ENCODE measurements at places on chromosomes 11 and 22. TPM values are rescaled to one million over a fixed set of nuclear protein-coding genes. Genes with fewer than 3 reads are reported as not detected.
A peak's percentile ranks its signal among the peaks of the same experiment; 100 is the strongest.

SEC14L6 gene
- total RNA-seq, result 0.27 TPM

HEPACAM gene
- 0.49 TPM for total RNA-seq

DNA sequence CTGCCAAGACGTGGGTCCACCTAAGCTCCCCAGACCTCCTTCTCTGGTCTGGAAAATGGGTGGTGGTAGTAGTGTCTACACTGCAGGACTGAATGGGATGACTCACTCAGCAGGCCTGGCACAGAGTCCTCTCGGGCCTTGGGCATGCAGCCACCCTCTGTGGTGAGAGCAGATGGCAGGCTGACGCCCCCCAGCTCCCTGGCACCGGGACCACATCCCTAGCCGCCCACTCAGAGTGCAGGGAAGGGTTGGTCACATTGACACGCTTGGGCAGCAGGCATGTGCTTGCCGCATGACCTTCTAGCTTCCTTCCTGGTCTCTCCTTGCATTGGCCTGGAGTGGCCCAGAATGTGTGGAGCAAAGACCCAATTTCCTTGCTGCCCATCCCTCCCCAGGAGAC is 30.7 kb upstream of the PRODH start:
- no peak for DNase-seq

DNA sequence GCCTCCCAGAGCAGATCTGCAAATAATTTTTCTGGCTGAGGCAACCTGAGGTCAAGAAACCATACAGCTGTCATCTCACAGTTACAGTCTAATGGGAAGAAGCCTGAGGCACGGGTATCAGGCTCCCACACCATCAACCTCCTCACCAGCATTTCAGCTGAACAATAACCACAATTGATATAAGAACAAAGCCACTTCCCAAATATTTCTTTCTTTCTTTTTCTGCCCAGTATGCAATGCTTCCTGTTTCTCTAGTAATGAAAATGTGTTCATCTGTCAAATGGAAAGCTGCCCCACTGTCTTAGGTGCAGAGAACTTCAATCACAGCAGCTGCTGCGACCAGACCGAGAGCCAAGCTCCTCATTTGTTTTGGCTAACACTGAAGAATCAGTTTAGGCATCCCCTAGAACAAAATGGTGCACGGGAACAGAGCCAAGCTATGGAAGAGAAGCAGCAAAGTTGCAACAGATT is 108.4 kb downstream of the BLID start:
- DNase-seq, result peak; percentile 24

DNA sequence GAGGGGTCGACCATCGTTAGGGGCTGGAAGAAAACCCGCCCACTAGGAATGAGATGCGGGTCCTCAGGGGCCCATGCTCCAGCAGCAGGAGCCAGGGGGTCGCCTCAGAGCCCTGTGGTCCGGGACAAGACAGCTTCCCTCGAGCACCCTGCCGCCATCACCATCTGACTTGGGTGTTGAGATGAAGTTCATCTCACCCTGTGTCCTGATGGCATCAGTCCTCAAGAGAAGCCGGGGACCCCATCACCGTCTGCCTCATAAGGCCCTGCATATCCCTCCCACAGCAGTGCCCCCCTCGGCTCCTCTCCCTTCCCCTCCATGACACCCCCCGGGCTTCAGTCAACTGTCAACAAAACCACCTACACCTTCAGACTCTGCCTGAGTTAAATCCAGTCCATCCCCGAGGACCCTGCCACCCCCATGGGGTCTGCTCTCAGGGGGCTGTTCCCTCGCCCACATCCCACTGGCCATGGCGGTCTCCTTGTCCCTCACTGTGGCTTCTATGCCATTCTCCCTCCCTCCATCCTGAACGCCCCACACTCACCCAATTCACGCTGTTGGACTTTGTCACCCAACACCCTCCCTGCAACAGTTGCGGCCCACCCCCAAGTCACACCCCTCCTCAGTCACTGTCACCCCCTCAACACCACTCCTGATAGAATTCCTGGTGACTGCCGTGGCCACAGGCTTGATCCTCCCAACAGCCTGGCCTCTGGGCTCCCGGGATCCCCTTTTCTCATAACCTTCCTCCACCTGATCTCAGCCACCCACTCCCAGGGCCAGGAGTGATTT is 87.7 kb upstream of the RTL6 start:
- DNase-seq, result no peak

- no peak for DNase-seq
Measured at GRCh38 chr11:11981364-11981763, 27.1 kb downstream of the DKK3 start.

GRCh38 chr11:118136801-118137200 is 15.8 kb downstream of the SCN4B start:
- DNase-seq, result no peak

GRCh38 chr11:39678996-39679395 is 1780.5 kb downstream of the LRRC4C start:
- no peak for DNase-seq

Measured in thoracic aorta (tissue), 2 donors.